ENCODE measurements at places on chromosomes 5 and 9. TPM values are rescaled to one million over a fixed set of nuclear protein-coding genes. Genes with fewer than 3 reads are reported as not detected.

Gene GLRA1
- 3.6 TPM for total RNA-seq

Gene COL5A1
- total RNA-seq: 33.8 TPM

Gene BARHL1
- total RNA-seq: 0.40 TPM

Gene SLC22A4
- total RNA-seq: 2.1 TPM

Gene CACNA1B
- total RNA-seq: 0.04 TPM
